ENCODE measurements at places on chromosomes 4 and X.

GRCh38 chrX:64206556-64207162 is 1.2 kb upstream of the AMER1 start:
- DNase-seq, result no peak

GRCh38 chrX:113759422-113759821 is 824.5 kb upstream of the HTR2C start:
- DNase-seq, result no peak

DNA sequence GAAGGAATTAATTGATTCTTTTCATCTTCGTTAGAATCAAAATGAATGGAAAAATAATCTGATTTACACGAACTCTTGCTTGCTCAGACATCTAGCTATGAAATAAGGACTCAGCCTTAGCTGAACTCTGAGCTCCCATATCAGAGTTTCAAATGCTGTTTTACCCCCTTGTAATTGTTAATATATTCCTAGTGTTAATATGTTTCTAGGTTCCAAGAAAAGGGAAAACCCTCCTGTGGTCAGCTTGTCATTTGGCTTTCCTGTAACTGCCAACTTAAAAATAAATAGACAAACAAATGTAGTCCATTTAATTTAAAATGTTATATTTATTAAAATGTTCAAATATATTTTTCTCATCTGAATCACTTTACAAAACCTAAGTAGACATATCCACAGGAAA is 432.1 kb downstream of the ARHGAP24 start:
- DNase-seq, result no peak

DNA sequence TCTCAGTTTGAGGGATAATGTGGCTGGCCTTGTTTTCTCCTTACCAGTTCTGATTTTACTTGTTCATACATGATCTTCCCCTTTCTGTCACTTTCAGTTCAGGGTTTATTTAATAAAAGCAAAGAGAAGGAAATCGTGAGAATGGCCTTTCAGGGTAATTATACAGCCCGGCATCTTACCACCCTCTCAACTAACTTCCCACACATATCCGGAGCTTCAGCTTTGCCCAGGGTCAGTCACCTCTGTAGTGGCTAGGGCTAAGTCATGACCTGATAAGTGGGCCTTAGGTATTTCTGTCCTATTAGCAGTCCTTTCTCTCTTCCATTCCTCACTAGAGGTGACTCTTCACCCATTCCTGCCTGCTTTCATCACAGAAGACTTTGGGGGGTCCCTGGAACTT is 15.8 kb downstream of the TRPC5 start:
- no peak for DNase-seq

GRCh38 chr4:42512226-42512625 is 114.9 kb downstream of the SHISA3 start:
- no peak for DNase-seq

GRCh38 chr4:46389301-46389775 is 590 bp downstream of the GABRA2 start:
- no peak for DNase-seq

- DNase-seq, result no peak
Measured at GRCh38 chr4:99361268-99361898, 8.8 kb upstream of the ADH1C start.

- no peak for DNase-seq
Measured at GRCh38 chrX:17669891-17670290, 67.4 kb upstream of the SCML1 start.

DNA sequence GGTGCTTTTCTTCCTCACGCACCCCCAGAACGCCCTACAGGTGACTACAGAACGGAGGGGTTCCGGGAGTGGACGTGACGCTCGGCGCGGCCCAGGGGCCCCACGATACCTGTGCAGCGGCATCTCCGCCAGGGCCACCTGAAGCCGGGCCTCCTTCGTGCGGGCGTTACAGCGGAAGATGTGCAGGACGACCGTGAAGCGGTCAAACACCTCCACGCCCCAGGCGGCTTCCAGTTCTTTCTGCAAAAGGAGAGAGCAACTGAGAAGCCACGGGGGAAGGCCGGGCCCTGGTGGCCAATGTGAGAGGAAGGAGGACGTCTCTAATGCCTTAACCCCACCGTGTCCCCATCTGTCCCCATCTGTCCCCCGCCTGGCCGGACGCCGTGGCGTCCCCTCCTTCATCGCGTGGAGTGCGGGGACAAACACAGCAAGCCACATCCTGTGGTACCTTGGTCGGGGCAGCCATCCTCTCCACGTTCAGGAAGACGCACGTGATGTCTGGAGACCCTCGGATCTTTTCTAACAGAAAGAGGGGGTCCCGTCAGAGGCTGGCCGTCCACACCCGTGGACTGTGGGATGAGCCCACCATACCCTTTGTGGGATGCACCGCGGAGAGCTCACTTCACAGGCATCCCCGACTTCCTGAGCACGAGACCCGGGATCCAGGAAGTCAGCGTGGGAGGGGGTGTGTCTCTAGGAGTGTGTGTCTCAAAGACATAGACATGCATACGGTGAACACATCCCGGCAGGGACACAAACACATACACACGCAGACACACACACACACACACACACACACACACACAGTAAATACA is 3.6 kb downstream of the GTPBP6 start:
- no peak for DNase-seq

DNA sequence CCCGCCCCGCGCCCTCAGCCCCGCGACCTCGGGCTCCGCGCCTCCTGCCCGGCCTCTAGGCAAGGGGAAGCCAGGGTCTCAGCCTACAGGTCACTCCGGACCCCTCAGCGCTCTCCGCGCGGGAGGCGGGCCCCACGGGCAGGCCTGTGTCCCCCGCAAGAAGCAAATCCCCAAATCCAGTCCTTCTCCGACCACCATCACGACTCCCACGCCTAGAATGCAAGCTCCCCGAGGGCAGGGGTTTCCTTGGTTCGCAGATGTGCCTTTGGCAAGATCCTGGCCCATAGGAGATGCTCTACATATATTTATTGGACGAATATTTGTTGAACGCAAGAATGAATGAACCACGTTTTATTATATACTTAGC is 260 bp upstream of the CCDC149 start:
- no peak for DNase-seq

GRCh38 chrX:134482371-134482770 is 22.4 kb downstream of the HPRT1 start:
- no peak for DNase-seq

DNA sequence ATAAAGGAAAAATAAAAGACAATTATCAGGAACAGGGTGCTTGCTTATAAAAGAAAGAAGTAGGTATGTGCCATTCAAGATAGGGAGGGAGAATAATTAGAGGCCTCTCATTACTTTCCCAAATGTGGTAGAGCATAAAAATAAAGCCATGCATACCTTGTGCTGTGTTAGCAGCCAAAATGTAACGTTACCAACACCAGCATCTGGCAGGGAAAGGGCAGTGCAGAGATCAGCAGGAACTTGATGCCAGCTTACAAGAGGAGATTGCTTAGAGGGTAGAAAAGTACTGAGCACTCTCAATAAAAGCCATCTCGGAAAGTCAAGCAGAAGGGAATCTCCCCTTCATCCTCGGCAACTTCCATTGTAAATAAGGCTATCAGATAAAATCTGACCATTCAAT is 195.6 kb downstream of the RASL11B start:
- no peak for DNase-seq

DNA sequence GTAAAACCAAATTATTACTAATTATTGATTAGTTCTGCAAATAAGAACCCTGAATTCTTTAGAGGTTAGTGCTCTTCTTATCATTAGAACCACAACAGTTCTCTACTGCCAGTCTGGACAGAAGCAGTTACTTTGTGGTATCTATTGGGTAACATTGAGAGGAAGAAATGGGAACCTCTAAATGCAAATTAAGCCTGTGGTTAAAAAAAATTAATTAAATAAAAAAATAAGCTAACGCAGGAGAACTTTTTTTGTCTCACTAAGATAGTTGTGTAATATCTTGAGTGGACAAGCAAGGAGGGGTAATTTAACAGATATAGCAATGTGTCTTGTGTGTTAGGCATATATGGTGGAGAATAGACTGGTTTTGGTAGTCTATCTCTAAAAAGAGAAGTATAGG is 32.9 kb upstream of the TET2 start:
- no peak for DNase-seq

GRCh38 chr4:72375073-72375736 is 193.8 kb downstream of the ADAMTS3 start:
- DNase-seq, result no peak

GRCh38 chr4:18209448-18209847 is 187.9 kb upstream of the LCORL start:
- DNase-seq, result no peak

- no peak for DNase-seq
Measured at GRCh38 chr4:41290479-41290878, 33.8 kb downstream of the UCHL1 start.

DNA sequence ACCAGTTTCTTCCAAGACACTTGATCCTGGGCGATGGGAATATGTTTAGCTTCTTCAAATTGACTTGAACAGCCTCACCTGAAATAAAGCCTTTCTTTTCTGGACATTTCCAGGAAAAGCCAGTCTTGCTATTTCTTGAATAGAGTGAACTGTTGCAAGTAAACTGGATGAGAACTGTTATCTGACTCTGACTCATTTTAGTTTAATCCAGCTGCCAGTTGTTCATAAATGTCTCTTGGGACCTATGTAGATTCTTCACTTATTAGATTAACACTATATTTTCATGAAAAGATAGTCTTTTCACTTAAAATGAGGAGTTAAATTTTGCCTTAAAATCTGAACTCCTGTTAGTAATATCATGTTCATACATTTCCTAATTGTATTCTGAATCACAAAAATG is 615.4 kb upstream of the GALNT7 start:
- DNase-seq, result no peak

DNA sequence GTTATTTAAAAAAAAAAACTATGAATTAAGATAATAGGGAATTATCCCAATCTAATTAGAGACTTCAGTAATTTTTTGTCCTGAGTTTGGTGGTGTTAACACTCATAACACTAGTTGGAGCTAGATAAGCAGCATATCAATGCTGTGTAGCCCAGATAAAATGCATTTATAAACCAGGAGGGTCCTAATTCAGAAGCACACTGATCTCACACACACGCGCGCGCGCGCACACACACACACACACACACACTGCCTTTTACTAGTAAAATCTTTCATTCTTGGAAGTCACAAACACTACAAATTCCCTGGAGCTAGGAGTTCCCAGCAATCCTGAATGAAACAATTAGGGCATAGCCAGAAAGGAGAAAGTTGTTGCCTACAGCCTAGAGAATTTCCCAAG is 3.2 kb downstream of the UNC5C start:
- no peak for DNase-seq

- no peak for DNase-seq
Measured at GRCh38 chrX:8191022-8191421, 20.0 kb upstream of the VCX2 start.

- no peak for DNase-seq
Measured at GRCh38 chrX:83658731-83659130, 150.6 kb downstream of the POU3F4 start.

GRCh38 chr4:159104694-159105414 is 2.0 kb downstream of the RAPGEF2 start:
- DNase-seq, result no peak

- no peak for DNase-seq
Measured at GRCh38 chr4:11439836-11440235, 11.1 kb upstream of the HS3ST1 start.

DNA sequence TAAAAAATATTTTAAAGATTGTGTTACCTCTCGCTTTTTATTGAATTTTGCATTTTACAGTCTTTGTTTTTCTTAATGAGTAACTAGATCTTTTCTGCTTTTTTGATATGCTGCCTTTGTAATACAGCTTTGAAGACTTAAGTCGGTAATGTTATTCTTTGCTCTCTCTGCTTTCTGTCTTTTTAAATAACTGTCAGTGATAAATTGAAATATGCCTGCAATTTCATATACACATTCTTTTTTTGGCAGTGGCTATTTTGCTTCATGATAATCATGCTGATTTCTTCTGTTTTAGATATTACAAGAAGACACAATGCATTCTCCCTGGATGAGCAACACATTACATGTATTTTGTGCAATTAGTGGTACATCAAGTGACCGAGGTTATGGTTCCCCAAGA is 42.0 kb upstream of the IL13RA1 start:
- DNase-seq, result no peak

DNA sequence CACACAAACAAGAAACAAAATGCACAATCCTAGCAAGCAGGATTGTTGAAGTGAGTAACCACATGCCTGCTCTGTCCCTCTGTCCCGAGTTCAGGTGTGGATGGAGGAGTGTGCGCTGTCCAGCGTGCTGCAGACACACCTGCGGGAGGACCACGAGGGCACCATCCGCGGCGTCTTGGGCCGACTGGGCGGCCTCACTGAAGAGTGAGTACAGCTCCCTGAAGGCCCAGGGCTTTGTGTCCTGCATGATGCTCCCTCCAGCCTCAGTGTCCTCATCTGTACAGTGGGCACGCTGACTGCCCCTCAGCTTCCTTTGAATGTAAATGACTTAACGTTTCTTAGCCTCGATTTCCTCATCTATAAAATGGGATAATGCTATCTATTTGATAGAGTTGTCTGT is 82.5 kb downstream of the EVC start:
- DNase-seq, result no peak

GRCh38 chrX:130734713-130735112 is 168.3 kb downstream of the ENOX2 start:
- DNase-seq, result no peak

DNA sequence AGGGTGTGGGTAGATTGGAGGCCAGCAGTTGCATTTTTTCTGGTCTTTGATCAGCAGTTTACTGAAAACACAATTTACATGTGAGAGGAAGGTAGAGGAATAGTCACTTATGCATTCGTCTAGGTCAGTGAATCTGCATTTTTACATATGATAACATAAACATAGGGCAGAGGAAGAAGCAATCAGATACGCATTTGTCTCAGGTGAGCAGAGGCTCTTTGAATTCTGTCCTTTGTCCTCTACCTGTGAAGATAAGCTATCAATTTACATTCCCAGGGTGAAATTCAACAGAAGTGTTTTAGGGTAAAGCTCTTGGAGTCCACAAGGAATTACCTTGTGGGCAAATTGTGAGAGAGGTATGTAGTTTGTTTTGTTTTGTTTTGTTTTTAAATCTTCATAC is 306.5 kb downstream of the MAGEB5 start:
- DNase-seq, result no peak

DNA sequence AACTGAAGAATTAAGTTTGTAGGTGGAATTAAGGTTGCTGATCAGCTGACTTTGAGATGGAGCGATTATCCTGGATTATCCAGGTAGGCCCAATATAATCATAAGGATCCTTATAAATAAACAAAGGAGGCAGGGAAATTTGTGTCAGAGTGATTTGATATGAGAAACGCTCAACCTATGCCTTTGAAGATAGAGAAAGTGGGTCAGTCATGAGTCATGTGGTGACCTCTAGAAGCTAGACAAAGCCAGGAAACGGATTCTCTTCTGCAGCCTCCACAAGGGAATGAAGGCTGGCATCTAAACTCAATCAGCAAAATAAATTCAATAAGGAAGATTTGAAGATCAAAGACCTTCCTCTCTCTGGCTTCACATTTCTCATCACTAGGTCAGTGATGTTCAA is 41.5 kb upstream of the SMIM10 start:
- DNase-seq, result no peak

Measured in esophagus squamous epithelium (tissue), 5 donors.